Hematopoietic multipotent progenitor cell treated with erythropoietin and hydrocortisone succinate and interleukin-3 and kit ligand, for 8 days (in vitro differentiated cells): ENCODE measurements at places on chromosomes 2 and 18.

DNA sequence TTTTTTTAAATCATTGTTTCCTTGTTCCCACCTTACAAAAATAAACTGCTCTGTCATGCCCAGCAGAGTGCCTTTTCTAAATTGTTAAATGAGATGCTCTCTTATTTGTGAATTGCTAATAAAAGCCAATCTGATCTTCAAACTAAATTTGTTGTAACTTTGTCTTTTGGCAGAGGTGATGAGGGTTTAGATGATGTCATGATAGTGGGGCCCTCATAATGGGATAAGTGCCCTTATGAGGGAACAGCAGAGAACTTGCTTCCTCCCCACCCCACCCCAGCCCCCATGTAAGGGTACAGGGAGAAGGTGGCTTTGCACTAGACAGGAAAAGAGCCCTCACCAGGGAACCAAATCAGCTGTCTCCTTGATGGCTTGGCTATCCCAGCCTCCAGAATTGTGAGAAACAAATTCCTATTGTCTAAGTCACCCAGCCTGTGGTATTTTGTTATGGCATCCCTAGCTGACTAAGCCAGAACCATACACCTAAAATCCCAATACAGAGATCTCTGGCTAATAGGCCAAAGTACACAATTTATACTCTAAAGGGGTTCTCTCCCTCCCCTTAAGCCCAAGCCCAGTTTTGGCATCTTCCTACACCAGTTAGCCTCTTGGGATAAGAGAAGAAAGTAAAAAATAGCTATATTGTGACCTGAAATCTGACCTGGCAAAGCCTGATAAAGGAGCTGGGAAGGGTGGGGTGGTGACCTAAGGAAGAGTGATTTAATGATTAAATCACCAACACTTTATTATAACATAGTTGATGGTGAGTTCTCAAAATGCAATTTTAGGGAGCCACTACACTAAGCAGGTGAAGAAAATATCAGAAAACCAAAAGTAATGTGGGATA lies 40.3 kb upstream of the HNRNPA3 start:
- DNase-seq, result no peak

DNA sequence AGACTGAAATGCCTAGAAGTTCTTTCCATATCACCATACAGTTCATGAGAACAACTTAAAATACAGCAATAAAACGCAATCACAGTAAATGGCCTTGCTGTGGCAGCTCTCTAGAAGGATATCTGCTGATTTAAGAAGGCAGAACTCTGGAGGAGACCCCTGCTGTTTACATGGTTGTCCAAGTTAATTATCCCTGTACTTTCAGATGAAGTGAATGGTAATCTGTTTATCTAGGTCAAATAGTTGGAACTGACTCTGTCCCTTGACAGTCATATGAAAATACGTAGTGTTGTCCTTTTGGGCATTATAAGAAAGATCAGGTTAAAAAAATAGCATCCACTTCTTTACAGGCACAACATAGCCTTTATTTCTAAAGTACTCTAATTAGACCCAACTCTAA lies 115.6 kb downstream of the COLEC12 start:
- DNase-seq, result no peak

GRCh38 chr2:80169811-80170594 lies 134.5 kb downstream of the LRRTM1 start:
- no peak for DNase-seq

DNA sequence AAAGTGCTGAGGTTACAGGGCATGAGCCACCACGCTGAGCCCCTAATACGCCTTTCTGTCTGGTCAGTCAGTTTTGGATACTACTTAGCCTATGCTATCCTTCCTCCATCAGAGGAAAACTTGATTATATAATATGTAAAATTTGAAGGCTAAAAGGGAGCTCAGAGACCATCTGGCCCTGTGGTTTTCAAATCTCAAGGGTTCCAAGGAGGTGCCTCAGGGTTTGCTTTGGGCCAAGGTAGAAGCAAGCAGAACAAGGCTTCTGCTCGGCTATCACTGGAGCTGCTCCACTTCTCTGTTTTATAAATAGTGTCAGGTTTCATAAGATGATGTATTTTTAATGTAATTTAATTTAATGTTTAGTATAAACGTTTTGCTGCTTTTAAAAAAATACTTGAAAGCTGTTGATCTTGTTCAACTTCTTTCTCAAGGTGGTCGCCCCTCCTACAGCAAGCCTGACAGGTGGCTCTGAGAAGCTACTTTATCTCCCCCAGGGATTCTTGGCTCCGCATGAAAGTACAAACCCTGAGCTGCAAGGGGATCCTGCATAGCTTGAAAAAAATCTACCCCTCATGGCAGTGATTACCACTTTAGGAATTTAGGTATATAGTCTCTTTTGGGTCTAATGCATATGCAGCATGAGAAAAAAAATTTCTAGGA lies 290.3 kb downstream of the CNTNAP5 start:
- no peak for DNase-seq

DNA sequence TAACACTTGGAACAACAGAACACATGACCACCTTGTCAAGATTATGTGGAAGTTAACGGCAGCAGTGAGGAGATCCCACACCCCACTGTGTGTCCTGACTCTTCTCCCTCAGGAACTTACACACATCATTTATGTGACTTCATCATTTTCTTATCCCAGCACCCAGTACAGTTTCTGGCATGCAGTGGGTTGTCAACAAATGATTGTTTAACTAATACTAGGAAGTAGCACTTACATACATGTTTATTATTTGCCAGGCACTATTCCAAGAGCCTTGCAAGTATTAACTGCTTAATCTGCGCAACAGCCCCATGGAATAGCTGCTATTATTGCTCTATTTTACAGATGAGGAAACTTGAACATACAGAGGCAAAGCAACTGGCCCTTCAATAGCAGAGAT lies 391.5 kb downstream of the TXNL1 start:
- DNase-seq, result no peak

DNA sequence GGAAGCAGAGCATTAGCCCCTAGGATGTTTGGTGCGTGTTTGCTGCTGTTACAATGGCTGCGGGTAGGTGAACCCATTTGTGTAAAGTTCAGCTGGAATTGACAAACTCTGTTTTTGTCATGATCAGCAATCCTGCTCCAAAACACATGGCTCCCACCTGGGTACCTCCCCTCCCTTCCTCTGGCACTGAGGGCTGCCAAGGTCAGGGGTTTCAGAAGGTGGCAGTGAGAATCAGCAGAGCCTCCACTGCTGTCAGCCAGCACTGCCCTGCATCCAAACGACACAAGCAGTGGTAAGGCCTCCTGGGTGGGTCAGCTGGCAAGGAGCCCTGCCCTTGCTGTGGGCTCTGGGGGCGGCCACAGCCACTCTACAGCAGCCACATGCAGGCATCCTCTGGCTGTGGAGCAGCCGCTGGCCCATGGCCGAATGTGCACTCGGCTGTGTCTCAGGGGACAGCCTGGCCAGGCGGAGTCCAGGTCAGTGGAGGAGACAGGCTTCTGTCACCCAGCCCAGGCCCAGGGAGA lies 32.8 kb upstream of the LDLRAD4 start:
- no peak for DNase-seq

GRCh38 chr18:12819322-12819721 lies 64.7 kb downstream of the PTPN2 start:
- no peak for DNase-seq

GRCh38 chr2:222903234-222904220 lies 42.7 kb downstream of the ACSL3 start:
- peak; percentile 71 for DNase-seq

- DNase-seq, result no peak
Observed at GRCh38 chr2:172293952-172294351, 133.4 kb upstream of the ITGA6 start.

GRCh38 chr2:149858901-149859634 lies 271.5 kb upstream of the MMADHC start:
- DNase-seq, result no peak

DNA sequence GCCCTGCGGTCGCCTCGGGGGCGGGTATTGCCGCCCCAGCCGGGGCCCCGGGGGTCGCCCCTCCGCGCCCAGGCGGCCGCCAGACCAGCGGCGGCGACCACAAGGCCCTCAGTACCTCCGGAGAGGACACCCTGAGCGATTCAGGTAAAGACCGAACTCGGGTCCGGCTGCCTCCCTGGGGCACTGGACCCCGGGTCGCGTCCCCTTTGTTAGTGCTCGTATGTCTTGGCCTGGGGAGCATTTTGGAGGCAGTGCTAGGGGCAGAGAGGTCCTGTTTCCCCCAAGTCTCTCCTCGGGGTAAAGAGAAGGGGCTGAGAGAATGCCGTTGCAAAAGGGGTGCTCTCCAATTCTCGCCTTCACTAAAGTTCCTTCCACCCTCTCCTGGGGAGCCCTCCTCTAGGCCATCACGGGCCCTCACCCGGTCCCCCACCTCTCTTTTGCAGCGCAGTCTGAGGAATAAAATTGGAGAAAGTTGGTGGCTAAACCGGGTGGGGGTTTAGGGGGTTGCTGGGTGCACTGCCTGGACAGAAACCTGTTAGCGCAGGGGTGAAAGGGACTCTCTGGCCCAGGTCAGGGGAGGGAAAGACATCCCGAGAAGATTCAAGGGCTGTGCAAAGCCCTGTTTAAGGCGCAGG lies 2.5 kb downstream of the MYCN start:
- DNase-seq, result no peak
